GM23338 (cell line): ENCODE measurements at places on chromosomes 5 and 9. TPM values are rescaled to one million over a fixed set of nuclear protein-coding genes. Genes with fewer than 3 reads are reported as not detected.

Gene PCDH12
- total RNA-seq: 0.12 and 0.14 TPM in 2 replicates

Gene GRM6
- not detected in 2 replicates for total RNA-seq

Gene SLC45A2
- total RNA-seq: not detected in 2 replicates

Gene PCDHGA9
- 5.5 and 7.8 TPM in 2 replicates for total RNA-seq

- DNase-seq: no peak
Observed at GRCh38 chr9:131278702-131279111, 2.4 kb upstream of the FAM78A start.

GRCh38 chr5:77806213-77806843, 30.2 kb upstream of the TBCA start:
- DNase-seq: no peak

DNA sequence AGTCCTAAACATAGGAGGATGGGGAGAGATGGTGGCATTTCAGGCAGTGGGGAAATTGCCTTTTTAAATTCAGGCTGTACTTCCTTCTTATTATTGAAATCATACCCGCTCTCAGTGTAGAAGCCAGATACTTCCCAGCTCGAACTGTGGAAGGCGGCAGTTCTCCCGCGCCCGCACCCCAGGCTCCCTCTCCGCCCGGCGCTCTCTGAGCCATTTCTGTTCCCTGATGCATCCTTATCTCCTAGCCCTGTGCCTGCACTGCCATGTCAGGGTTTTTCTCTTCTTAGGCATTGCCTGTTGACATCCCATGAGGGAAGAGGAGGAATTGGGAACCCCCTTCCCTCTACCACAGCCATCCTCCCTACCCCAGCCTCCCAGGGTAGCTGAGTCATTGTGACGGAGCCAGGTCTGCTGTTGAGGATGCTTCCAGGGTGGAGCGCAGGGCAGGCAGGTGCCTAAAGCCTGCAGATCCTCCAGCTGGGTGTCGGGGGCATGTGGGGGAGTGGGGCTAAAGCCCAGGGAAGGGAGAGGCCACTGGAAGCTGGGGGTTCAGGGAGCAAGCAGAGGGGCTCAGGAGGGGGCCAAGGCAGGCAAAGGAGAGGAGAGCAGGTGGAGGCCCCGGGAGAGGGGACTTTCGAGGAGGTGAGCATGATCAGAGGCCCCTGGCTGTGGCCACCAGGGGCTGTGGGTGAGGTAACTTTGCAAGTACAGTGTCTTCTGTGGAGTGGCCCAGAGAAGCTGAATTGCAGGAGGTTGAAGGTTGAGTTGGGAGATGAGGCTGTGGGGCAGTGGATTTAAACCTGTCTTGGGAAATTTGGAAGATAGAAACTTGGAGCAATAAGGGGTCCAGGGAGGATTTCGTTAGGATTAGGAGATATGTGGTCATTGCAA, 16.2 kb downstream of the LAMC3 start:
- no peak for DNase-seq

- no peak for DNase-seq
Observed at GRCh38 chr9:5587024-5587423, 41.9 kb upstream of the RIC1 start.

DNA sequence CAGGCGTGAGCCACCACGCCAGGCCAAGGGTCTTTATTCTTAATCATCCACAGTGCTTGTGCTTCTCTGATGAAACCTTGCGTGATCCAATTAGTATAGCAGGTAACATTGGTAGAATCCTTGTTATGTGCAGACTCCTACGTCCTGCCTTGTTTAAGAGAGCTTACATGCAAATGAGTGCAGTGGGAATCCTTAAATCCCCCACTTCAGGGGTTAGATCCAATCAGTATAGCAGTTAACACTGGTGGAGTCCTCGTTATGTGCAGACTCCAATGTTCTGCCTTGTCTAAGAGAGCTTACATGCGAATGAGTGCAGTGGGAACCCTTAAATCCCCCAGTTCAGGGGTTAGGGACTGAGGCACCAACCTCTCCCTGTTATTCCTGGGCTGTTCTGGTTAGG, 193.4 kb downstream of the SEMA6A start:
- DNase-seq: no peak

DNA sequence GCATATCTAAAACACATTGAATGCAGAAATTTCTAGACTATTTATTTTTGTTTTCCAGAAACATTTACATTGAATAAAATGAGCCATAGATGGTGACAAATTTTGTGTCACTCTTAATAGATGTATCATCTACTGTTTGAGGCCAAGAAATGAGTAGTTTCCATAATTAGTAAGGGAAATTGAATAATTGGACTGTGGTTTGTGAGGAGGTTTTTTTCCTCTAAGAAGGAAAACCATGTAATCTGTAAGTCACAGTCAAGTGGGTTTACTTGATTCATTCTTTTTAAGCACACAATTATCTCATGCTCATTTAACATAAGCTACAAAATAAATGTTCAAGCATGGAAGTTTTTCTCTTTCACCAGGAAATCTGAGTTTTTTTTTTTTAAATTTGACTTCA, 876.4 kb downstream of the NR2F1-AS1 start:
- no peak for DNase-seq

DNA sequence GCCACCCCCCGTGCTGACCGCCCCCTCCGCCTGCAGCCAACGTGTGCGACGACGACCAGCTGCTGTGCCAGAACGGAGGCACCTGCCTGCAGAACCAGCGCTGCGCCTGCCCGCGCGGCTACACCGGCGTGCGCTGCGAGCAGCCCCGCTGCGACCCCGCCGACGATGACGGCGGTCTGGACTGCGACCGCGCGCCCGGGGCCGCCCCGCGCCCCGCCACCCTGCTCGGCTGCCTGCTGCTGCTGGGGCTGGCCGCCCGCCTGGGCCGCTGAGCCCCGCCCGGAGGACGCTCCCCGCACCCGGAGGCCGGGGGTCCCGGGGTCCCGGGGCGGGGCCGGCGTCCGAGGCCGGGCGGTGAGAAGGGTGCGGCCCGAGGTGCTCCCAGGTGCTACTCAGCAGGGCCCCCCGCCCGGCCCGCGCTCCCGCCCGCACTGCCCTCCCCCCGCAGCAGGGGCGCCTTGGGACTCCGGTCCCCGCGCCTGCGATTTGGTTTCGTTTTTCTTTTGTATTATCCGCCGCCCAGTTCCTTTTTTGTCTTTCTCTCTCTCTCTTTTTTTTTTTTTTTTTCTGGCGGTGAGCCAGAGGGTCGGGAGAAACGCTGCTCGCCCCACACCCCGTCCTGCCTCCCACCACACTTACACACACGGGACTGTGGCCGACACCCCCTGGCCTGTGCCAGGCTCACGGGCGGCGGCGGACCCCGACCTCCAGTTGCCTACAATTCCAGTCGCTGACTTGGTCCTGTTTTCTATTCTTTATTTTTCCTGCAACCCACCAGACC, 80.2 kb downstream of the NTNG2 start:
- DNase-seq: peak; percentile 51

DNA sequence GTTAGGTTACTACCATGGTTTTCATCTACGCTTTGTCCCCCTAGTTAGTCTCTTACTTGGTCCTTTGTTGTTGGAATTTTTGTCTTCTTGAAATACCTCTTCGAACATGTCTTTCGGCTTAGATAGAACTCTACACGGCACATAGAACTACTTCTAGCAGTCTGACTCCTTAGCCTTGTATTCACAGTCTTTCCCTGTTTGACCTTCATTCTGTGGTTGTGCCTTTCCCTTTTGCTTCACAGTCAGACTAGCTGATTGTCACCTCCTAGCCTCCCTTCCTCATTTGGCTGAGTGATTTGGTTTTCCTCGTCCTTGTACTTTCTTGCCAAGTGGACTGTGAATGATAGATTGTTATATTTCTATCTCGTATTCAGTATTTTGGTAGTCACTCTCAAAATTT, 10.7 kb downstream of the SMAD5 start:
- DNase-seq: no peak

GRCh38 chr5:177446200-177447065, at the start of gene PRR7:
Gene PRR7 (plus strand): TSS chr5:177446814. CDS start chr5:177455068, 8,254 bp downstream.
- DNase-seq: peak; percentile 73

GRCh38 chr9:134376386-134377142, 50.3 kb downstream of the RXRA start:
- no peak for DNase-seq

GRCh38 chr9:36092509-36093215, 43.9 kb upstream of the GLIPR2 start:
- DNase-seq: peak; percentile 24

DNA sequence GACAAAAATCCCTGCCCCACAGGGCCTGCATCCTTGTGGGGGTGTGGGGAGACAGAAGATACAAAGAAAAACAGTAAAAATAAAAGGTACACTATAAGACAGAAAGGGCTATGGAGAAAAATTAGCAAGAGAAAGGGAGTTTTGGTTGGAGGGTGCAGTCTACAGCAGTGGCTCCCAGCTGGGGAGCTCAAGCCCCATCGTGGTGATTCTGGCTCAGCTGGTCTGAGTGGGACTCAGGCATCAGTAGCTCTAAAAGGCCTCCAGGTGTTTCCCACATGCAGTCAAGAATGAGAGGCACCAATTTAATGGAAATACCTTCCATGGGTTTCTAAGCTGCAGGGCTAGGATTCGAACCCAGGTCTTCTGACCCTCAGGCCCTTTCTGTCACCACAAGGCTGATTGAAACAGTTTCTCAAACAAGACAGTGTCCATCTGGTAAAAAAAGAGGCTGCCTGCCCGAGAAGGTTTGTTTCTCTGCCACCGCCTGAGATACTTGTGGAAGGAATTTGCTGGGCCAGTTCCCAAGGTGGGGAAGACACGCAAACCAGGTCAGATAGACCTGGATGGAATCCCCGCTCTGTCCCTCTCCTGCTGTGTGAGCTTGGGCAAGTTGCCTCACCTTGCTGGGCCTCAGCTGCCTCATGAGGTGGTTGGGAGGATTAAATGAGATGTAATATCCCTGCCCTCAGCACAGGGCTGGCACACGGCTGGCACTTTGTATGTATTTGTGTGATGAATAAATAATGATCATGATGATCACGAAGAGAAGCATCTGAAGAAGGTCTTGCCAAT, 43.1 kb downstream of the COL27A1 start:
- DNase-seq: no peak
